Kidney (tissue), 22 donors: ENCODE measurements at places on chromosomes 5 and 9. TPM values are rescaled to one million over a fixed set of nuclear protein-coding genes. Genes with fewer than 3 reads are reported as not detected.

The SLC22A5 gene
- 28.3 TPM for total RNA-seq

The PCDHB10 gene
- 2.3 TPM for total RNA-seq

The SPINK13 gene
- 1.6 TPM for total RNA-seq

The SPINK14 gene
- total RNA-seq = not detected

DNA sequence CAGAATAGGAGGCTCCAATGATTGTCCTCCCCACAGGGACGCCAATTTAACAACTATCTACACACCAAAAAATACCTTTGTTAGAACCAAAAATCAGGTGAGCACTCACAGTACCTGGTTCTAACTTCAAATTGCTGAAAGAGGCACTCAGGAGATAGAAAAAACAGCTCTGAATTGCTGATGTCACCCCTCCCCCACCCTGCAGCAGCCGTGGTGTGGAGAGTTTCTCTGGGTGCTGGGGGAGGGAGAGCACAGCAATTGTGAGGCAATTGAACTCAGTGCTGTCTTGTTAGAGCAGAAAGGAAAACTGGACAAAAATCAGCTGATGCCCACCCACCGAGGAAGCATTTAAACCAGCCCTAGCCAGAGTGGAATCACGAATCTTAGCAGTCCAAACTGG lies 41.8 kb downstream of the TNFSF8 start:
- no peaks in the 10 kb centered on the region for H3K36me3 ChIP-seq
- no peak overlapping the region for H3K4me3 ChIP-seq
- H3K27me3 ChIP-seq = no peaks in the 10 kb centered on the region

GRCh38 chr9:95077766-95078370 lies 239.6 kb downstream of the FANCC start:
- no peaks in the 10 kb centered on the region for H3K27me3 ChIP-seq
- H3K27ac ChIP-seq = peak overlapping the region; percentile 8
- no peak overlapping the region for H3K4me3 ChIP-seq
- no peak for DNase-seq

GRCh38 chr5:8386719-8387288 lies 517.9 kb downstream of the MTRR start:
- no peak overlapping the region for H3K4me3 ChIP-seq
- H3K36me3 ChIP-seq = no peaks in the 10 kb centered on the region
- DNase-seq = no peak
- H3K27me3 ChIP-seq = no peaks in the 10 kb centered on the region
- no peak overlapping the region for H3K27ac ChIP-seq
- no peaks in the 10 kb centered on the region for H3K4me1 ChIP-seq

- H3K27ac ChIP-seq = no peak overlapping the region
- H3K4me1 ChIP-seq = no peaks in the 10 kb centered on the region
- no peak overlapping the region for H3K4me3 ChIP-seq
- no peak for DNase-seq
Measured at GRCh38 chr5:125558016-125558415, 811.6 kb upstream of the ZNF608 start.

DNA sequence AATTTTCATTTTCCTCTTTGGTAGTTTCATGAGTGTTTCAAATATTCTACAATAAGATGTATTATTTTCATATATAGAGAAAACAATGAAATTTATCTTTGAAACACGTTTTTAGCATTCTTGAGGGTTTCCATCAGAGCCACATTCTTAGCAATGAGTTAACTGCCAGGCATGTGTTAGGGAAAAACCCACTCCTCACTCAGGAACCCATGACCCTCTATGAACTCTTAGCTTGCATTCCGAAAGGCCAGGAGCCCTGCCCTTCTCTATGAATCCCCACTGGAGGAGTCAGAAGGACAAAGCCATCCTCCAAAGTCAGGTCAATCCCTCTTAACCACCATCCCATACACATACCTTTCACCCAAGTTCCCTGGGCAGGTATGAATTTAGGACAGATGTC lies 57.5 kb downstream of the ADAMTS12 start:
- no peaks in the 10 kb centered on the region for H3K27me3 ChIP-seq
- H3K27ac ChIP-seq = no peak overlapping the region
- no peak for DNase-seq
- no peaks in the 10 kb centered on the region for H3K4me1 ChIP-seq
- H3K4me3 ChIP-seq = no peak overlapping the region
- H3K36me3 ChIP-seq = no peaks in the 10 kb centered on the region

DNA sequence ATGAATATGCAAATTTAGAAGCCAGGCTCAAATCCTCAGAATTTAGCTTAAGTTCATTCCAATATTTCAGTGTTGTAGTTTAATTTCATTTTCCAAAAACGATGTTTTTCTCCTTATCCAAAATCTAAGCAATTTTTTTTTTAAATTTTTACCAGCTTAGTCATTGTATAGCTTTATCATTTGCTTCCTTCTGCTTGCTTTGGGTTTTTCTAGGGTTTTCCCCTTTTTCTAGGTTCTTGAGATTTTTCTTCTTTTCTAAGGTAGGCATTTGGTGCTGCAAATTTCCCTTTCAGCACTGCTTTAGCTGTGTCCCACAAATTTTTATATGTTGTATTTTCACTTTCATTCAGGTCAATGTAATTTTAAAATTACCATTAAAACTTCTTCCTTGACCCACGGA lies 34.4 kb upstream of the CCDC112 start:
- DNase-seq = no peak
- H3K27me3 ChIP-seq = no peaks in the 10 kb centered on the region
- no peak overlapping the region for H3K27ac ChIP-seq
- no peaks in the 10 kb centered on the region for H3K36me3 ChIP-seq
- H3K4me3 ChIP-seq = no peak overlapping the region

DNA sequence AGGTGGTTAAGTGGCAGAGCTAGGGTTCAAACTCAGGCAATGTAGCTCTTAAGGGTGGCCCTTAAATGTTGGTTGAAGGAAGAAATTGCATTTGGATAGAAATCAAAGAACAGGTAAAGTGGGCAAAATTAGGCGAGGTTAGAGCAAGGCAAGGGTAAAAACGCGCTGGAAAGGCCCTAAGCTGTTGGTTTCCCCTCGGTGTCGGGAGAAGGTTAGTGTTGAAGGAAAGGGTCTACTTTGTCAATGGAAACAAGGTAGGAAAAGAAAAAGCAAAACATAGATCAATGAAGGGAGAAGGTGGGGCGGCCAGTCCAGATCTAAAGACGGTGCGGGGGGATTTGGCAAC lies 431 bp downstream of the FASTKD3 start:
- peak overlapping the region; percentile 96 for H3K4me3 ChIP-seq
- peak overlapping the region; percentile 30 for H3K27ac ChIP-seq
- no peak for DNase-seq
- H3K4me1 ChIP-seq = peaks cover 12% of the 10 kb centered on the region
- H3K36me3 ChIP-seq = no peaks in the 10 kb centered on the region
